ENCODE measurements at places on chromosomes 7 and 10. TPM values are rescaled to one million over a fixed set of nuclear protein-coding genes. Genes with fewer than 3 reads are reported as not detected.

DNA sequence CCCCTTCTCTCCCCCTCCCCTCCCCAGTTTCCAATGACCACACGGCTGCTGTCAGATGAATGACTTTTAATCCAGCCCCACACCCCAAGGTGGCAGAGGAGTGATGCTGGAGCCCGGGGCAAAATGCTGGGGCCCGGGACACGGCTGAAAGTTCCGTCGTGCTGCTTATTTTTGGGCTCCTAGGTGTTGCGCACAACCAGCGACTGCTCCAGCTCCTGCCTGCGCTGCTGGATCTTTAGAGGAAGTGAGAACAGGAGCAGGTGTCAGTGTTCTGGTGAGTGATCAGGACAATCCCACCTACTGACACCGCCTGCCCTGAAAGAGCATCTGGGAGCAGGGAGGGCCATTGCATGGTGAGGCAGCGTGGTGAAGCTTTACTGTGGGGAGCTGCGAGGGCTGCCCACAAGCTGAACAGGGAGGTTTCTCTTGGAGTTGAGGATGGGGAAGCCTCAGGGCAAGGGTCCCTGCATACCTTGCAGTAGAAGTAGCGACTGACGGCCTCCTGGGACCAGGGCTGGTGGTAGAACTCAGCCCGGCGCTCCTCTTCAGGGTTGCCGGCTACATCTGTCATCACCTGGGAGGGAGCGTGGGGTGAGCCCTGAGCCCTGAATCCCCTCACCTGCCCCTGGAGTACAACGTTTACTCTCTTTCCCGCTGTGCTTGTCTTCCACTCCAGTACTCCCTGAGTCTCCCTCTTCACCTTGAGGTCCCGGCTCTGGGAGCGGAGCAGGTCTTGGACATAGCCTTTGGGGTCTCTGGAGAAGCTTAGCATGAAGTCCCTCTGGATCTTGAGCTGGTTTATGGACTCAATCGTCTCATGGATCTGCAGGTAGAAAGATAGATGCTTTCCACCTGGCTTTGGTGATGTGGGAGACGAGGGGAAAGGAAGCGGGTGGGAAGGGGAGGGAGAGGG, 6.9 kb downstream of the CHPF2 start:
- no peaks in the 10 kb centered on the region for H3K36me3 ChIP-seq
- H3K4me1 ChIP-seq: no peaks in the 10 kb centered on the region
- no peak overlapping the region for H3K27ac ChIP-seq

DNA sequence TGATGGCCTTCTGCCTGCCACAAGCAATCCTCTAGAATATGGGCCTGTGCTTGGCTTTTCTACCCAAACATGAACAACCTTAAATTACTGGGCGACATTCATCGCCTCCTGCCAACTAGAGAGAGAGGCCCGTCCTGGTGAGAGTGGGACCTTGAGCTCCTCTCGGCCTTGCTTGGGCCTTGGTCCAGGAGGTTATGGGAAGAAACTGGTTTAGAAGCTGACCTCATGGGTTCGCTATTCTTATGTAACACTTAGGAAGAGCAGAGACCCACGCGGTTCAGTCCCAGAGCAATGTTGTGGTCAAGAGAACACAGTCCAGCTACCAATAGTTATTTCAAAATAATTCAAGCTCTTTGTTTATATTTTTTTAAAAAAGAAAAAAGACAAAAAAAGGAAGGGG, 176.3 kb upstream of the ZNF32 start:
- peak; percentile 80 for DNase-seq
- H3K27ac ChIP-seq: peak overlapping the region; percentile 78
- no peaks in the 10 kb centered on the region for H3K36me3 ChIP-seq
- H3K4me3 ChIP-seq: no peak overlapping the region
- no peaks in the 10 kb centered on the region for H3K27me3 ChIP-seq

DNA sequence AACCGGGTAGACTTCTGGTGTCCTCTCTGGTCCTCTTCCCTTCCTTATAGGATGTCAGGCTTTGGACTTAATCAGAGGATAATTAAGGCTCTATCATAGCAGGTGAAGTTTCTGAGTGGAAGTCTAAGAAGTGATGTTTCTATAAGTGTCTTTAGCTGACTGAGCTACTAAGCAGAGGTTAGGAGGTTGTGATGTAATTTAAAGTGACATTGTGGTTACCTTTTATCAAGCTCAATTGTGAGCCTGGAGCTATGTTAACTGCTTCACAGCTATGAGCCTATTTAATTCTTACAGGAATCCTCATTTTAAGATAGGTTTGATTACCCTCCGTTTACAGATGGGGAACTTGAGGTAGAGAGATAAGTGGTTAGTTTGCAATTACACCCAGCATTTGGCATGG, 365.1 kb downstream of the AUTS2 start:
- no peaks in the 10 kb centered on the region for H3K36me3 ChIP-seq
- H3K4me1 ChIP-seq: no peaks in the 10 kb centered on the region
- H3K27me3 ChIP-seq: no peaks in the 10 kb centered on the region
- H3K27ac ChIP-seq: no peak overlapping the region
- no peak overlapping the region for H3K4me3 ChIP-seq

SLC37A3 gene
- 122 TPM for total RNA-seq

- no peak overlapping the region for H3K27ac ChIP-seq
- no peaks in the 10 kb centered on the region for H3K36me3 ChIP-seq
- no peaks in the 10 kb centered on the region for H3K4me1 ChIP-seq
- DNase-seq: no peak
- H3K27me3 ChIP-seq: no peaks in the 10 kb centered on the region
Measured at GRCh38 chr10:84876116-84876999, 548.0 kb downstream of the CCSER2 start.

AOAH gene
- 10.8 TPM for total RNA-seq

DNA sequence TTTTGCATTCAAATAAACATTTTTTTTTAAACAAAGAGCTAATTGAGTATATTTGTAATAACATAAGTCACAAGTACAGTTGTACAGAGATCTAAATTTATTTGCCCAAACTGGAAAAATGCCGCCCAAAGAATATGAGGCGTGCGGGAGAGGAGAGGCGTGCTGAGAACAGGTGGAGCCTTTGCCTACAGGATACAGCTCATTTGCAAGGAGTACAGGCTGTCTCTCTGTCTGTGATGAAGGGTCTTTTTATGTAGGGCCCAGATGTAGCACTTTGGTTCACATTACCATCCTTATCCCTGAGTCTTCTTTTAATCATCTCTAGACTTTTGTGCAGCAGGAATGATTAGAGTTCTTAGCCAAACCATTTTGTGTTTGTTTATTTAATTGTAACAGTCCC, 58.2 kb downstream of the POU6F2 start:
- no peaks in the 10 kb centered on the region for H3K27me3 ChIP-seq
- no peak overlapping the region for H3K27ac ChIP-seq
- no peak for DNase-seq
- H3K4me1 ChIP-seq: no peaks in the 10 kb centered on the region
- no peak overlapping the region for H3K4me3 ChIP-seq

Measured in uterus (tissue), 4 donors.